ENCODE measurements at places on chromosomes 6 and 20.

GRCh38 chr20:10429443-10429981 lies 4.5 kb downstream of the MKKS start:
- DNase-seq = no peak

GRCh38 chr6:98747960-98748359 lies 86.4 kb upstream of the POU3F2 start:
- no peak for DNase-seq

DNA sequence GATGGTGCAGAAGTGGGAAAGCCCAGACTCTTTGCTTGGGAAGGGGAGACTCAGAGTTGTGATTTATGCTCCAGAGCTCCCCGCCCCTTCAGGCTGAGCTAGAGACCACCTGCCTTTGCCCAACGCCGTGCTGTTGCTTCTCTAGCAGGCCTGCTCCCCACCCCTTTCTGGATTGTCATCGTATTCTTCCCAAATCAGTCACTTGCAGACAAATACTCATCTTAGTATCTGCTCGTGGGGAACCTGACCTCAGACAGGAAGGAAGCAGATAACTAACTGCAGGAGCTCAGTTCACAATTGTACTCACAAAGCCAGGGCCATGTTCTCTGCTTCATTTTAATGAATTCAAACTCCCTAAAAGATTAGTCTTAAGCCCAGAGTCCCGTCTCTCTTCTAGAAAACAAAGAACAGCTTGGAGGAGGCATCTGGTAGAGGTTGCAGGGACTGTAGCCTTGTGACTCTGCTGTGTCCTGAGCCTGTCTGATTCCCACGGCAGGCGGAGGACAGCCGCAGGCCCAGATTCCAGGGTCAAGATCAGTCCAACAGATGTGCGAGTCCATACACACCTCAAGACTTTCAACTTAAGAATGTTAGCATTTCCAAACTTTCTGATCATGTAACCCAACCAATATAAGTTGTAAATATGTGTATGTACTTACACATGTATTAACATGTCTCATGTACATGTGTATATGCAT lies 57.2 kb upstream of the GGTLC1 start:
- DNase-seq = no peak

DNA sequence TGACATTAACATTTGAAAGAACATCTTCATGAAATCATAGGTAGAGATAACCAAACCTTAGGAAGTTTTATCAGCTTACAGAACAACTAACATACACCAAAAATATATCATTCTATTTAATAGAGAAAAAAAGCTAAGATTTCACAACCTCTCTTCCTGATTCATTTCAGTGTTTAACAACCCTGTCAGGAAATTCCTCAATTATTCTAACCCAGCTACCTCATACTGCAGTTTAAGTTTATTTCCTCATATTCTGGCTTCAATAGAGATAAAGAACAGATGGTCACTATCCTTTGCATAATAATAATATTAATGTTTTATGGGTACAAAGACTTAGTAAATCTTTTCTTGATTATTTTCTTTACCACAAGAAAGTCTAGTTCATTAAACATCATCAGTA lies 112.9 kb upstream of the HSF2 start:
- no peak for DNase-seq

DNA sequence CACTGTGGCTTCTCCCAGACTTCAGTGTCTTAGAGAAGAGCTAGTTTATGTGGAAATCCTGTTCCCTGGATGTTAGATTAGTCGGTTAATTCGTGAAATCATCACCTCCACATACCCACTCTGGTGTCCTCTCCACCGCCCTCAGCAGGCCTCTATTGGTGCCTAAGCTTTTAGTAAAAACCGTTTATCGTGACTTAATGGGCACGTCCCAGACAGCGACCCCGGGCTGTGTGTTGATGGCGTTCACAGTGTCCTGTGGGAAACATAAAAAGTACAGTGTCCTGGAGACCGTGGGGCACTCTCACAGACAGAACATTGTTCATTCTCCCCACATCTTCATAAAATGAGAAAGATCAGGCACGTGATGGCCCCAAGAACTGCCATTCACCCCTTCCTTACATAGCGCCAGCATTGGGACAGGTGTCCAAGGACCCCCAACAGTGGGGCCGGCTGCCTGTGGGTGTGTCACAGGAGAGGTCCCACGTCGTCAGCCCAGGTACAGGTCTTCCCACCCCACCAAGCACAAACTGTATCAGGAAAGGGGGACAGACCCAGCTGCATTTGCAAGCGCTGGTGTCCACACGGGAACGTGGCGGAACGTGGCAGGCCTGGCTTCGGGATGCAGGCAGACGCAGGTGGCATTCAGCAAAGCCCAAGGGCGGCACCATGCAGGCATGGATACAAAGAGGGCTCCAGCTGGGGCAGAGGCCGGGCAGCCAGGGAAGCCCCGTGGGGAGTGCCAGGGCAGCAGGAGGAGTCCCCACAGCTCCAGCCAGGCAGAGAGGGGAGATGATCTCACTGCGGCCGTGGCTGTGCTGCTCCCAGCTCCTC lies 237.7 kb downstream of the DLL1 start:
- DNase-seq = no peak

DNA sequence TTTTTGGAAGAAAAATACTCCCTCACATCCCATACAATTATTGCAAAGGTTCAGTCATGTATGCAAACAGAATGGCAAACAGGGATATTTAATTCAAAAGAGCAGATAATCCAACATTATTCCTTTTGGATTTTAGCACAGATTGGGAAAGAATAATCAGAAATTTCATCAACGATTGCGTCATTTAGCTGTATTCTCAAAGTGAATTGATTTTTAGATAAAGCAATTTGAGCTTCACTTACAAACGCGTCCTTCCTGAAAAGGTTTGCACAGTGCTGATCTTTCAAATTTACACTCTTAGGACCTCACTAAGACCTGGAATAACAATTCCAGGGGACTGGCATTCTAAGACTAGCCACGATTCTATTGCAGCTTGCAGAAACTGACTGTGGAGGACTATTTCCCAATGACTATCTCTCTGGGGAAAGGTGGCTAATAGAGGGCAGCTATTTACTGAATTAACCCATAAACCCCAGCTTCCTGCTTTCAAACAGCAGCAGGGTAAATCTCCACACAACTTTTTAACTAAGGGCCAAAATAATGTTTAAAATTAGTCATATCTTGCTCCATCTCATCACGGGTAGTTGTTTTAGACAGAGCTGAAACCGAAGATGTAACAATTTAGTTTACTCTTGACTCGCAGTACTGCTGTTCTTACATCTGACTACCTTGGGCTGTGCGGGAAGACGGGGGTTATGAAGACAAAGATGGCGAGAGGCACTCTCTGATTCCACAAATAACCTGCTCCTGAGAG lies 131.2 kb upstream of the FAM184A start:
- no peak for DNase-seq

DNA sequence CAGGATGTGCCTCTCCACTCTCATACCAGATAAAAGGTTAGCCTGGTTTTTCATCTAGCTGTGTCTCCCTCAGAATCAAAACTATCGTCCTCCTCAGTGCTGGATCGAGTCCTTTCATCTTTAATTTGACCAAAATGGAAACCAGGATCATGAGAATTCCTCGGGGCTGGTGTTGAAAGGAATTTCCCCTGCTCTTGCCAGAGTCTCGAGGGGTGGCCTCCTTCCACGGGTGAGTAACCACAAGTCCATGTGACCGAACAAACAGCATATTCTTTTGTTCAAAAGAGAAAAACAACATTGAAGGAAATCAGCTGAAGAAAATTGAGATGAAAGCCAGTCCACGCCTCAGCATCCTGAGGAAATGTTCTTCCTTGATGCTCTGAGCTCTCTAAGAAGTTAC lies 165.9 kb upstream of the CDYL start:
- no peak for DNase-seq

DNA sequence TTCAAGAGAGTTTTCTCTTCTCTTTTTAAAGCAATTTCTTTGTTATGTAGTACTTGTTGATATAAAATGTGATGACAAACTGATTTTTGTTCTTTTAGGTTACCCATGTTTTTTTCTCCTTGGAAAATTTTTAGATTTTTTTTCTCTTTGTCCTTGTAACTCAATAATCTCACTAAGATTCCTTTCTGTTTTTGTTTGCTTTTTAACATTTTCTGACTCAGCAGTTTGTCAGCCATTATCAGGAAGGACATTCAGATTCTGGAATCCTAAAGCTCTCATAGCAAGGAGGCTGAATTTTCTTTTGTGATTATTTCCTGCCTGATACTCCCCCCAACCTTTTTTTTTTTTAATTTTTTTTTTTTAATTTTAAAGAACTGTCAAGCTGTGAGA lies 75.2 kb upstream of the CITED2 start:
- no peak for DNase-seq

GRCh38 chr6:154448448-154449096 lies 61.9 kb downstream of the CNKSR3 start:
- DNase-seq = no peak

DNA sequence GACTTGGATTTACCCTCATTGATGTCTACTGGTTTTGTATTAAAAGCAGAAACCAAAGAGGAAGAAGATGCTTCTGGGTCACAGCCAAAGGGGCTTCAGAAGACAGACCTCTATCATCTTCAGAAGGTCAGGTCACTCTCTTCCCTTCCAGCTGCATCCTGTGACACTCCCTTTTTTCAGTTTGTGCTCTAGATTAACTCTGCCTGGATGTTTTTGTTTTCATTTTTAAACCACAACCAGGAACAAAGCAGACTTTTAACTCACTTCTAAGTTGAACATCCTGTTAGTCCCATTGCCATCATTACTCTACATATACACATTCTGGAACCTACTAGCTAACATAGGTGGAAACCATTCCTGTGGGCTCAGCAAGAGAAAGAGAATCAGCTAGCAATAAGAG lies 45.2 kb downstream of the AKIRIN2 start:
- no peak for DNase-seq

GRCh38 chr20:51861726-51862466 lies 59.6 kb upstream of the SALL4 start:
- DNase-seq = no peak
